ENCODE measurements at places on chromosomes 12 and 14. TPM values are rescaled to one million over a fixed set of nuclear protein-coding genes. Genes with fewer than 3 reads are reported as not detected.

Gene CCDC197
- not detected for total RNA-seq

- H3K36me3 ChIP-seq, result no peaks in the 10 kb centered on the region
- no peak for DNase-seq
- H3K4me1 ChIP-seq, result peaks cover 28% of the 10 kb centered on the region
- H3K4me3 ChIP-seq, result no peak overlapping the region
- H3K27ac ChIP-seq, result no peak overlapping the region
- H3K27me3 ChIP-seq, result no peaks in the 10 kb centered on the region
These were observed 41.9 kb downstream of the CDC42BPB start for GRCh38 chr14:103015426-103015825.

GRCh38 chr12:4303750-4304149 is 17.3 kb upstream of the TIGAR start:
- no peak for DNase-seq
- no peaks in the 10 kb centered on the region for H3K27me3 ChIP-seq
- H3K27ac ChIP-seq, result no peak overlapping the region
- no peak overlapping the region for H3K4me3 ChIP-seq
- H3K36me3 ChIP-seq, result peaks cover 30% of the 10 kb centered on the region
- H3K4me1 ChIP-seq, result peaks cover 7% of the 10 kb centered on the region

Gene MUCL1
- total RNA-seq, result not detected

Gene NID2
- 10.8 TPM for total RNA-seq

GRCh38 chr12:59122784-59123183 is 202.5 kb upstream of the LRIG3 start:
- no peaks in the 10 kb centered on the region for H3K36me3 ChIP-seq
- no peaks in the 10 kb centered on the region for H3K27me3 ChIP-seq
- no peak overlapping the region for H3K4me3 ChIP-seq

Gene RAD51AP1
- total RNA-seq, result 5.3 TPM

GRCh38 chr12:121822393-121823100 is 18.7 kb downstream of the SETD1B start:
- no peak overlapping the region for H3K27ac ChIP-seq
- no peak for DNase-seq
- no peaks in the 10 kb centered on the region for H3K27me3 ChIP-seq
- H3K4me1 ChIP-seq, result no peaks in the 10 kb centered on the region

GRCh38 chr12:109461049-109461845 is 15.9 kb downstream of the KCTD10 start:
- H3K27me3 ChIP-seq, result no peaks in the 10 kb centered on the region
- H3K4me1 ChIP-seq, result peaks cover 92% of the 10 kb centered on the region
- peak; percentile 76 for DNase-seq
- peaks cover 40% of the 10 kb centered on the region for H3K36me3 ChIP-seq
- H3K27ac ChIP-seq, result peak overlapping the region; percentile 79

DNA sequence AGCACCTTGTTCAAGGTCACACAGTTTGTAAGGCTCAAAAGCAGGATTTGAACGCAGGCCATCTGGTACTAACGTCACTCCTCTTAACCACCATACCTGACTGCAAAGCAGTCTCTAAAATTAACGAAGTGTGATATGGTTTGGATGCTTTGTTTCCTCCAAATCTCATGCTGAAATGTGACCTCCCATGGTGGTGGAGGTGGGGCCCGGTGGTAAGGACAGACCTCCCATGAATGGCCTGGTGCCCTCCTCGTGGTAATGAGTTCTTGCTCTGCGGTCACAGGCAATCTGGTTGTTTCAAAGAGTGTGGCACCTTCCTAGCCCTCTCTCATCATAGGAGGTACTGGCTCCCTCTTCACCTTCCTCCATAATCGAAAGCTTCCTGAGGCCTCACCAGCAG is 102.2 kb upstream of the BCL2L14 start:
- H3K36me3 ChIP-seq, result no peaks in the 10 kb centered on the region
- no peaks in the 10 kb centered on the region for H3K27me3 ChIP-seq
- DNase-seq, result no peak
- no peak overlapping the region for H3K4me3 ChIP-seq

Gene ITGB7
- total RNA-seq, result 35.5 TPM

Gene EML1
- total RNA-seq, result 6.9 TPM

DNA sequence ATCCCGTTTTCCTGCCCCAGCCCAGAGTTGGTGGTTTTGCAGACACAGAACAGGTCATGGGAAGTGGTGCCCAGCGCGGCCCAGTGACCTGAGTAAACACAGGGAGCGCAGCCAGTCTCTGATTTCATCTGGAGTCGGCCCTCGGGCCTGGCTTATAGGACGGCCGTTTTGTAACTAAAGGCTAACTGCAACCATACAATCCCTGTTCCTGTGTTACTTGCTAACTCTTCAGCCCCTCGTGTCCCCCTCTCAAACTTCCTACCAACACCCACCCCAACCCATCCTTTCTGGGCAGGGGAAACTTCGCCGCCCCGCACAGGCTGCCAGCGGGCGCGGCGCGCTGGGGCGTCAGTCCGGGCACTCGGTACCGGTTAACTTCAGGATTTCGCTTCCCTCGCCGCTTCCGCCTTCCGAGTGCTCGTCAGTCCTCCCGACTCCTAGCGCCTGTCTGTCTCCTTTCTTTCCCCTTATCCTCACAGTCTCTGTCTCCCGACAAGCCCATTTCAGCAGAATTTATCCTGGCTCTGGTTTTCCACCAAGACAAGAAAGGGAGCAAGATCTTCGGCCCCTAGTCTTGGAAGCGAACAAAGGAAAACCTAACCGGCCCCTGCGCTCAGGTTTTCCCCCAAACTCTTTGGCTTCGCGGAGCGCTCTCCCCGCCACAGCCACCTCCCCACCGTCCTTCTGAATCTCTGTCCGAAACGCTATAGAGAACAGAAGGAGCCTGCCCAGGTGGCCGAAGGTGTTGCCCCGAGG is 2.0 kb downstream of the SIX1 start:
- peaks cover 96% of the 10 kb centered on the region for H3K27me3 ChIP-seq
- no peak for DNase-seq
- no peaks in the 10 kb centered on the region for H3K36me3 ChIP-seq
- H3K27ac ChIP-seq, result no peak overlapping the region
- peaks cover 52% of the 10 kb centered on the region for H3K4me1 ChIP-seq

GRCh38 chr14:69606258-69607184 is 4.9 kb upstream of the SUSD6 start:
- no peak overlapping the region for H3K27ac ChIP-seq
- H3K27me3 ChIP-seq, result no peaks in the 10 kb centered on the region
- peaks cover 12% of the 10 kb centered on the region for H3K4me1 ChIP-seq

Gene GSG1
- total RNA-seq, result not detected

Gene MYF5
- not detected for total RNA-seq

- no peak for DNase-seq
- H3K4me1 ChIP-seq, result no peaks in the 10 kb centered on the region
- H3K27me3 ChIP-seq, result no peaks in the 10 kb centered on the region
- no peaks in the 10 kb centered on the region for H3K36me3 ChIP-seq
These were observed 338.8 kb upstream of the SFSWAP start for GRCh38 chr12:131372171-131372475.

Gene TSPAN11
- 2.7 TPM for total RNA-seq

DNA sequence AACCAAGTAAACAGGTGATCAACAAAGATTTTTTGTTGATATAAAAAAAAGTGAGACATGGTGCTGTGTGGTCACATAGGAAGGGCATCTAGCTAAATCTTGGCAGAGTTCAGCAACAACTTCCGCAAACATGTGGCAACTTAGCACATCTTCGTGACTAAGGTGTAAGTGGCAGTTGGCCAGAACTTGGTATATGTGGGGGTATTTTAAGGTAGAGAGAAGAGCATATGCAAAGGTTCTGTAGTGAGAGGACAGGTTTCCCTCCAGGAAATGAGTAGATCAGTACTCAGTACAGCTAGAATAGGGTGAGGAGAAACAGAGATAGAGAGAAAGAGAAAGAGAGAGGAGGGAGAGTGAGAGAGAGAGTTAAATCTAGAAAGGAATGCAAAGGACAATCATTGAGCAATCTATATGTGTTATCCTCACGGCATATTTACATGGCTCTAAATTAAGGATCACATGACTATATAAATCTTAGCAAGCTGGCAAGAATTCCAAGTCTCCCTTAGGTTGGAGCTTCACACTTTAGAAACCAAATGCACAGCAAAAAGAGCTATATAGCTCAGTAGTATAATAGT is 227.7 kb upstream of the HMGA2 start:
- no peak overlapping the region for H3K27ac ChIP-seq
- H3K4me3 ChIP-seq, result no peak overlapping the region
- no peaks in the 10 kb centered on the region for H3K36me3 ChIP-seq
- no peaks in the 10 kb centered on the region for H3K4me1 ChIP-seq

Gene TMEM121
- total RNA-seq, result 5.8 TPM

DNA sequence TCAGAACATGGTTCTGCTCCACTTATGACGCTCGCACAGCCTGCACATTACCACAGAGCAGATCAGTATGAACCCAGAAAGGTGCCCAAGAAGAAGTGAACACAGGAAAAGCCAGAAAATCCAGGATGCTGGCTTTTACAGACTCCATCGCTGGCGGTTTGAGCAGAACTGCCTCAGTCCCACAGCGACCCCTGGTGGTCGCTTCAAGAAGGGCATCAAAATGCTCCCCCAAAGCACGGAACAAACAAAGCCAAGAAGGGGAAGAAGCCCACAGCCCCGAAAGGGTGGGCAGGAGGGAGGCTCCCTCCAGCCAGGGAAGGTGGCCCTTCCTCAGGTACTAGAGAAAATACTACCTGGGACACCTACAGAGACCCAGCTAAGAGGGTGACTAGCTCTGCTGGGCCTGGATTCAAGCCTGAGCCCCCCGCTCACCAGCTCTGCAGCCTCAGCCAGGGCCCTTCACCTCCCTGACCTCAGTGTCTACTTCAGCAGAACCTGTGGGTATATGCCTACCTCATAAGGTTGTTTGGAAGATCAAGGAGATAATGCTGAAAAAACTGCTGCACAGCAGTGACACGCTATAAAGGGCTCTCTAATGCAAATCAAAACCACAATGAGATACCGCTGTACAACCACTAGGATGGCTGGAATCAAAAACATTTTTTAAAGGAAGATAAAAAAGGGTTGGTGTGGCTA is 98.1 kb downstream of the NCOR2 start:
- no peaks in the 10 kb centered on the region for H3K27me3 ChIP-seq
- no peak for DNase-seq
- H3K4me3 ChIP-seq, result no peak overlapping the region
- H3K27ac ChIP-seq, result no peak overlapping the region

Gene OAS2
- total RNA-seq, result 37.9 TPM

GRCh38 chr12:5997260-5997659 is 52.2 kb upstream of the ANO2 start:
- H3K4me1 ChIP-seq, result no peaks in the 10 kb centered on the region
- no peak for DNase-seq
- no peaks in the 10 kb centered on the region for H3K27me3 ChIP-seq

DNA sequence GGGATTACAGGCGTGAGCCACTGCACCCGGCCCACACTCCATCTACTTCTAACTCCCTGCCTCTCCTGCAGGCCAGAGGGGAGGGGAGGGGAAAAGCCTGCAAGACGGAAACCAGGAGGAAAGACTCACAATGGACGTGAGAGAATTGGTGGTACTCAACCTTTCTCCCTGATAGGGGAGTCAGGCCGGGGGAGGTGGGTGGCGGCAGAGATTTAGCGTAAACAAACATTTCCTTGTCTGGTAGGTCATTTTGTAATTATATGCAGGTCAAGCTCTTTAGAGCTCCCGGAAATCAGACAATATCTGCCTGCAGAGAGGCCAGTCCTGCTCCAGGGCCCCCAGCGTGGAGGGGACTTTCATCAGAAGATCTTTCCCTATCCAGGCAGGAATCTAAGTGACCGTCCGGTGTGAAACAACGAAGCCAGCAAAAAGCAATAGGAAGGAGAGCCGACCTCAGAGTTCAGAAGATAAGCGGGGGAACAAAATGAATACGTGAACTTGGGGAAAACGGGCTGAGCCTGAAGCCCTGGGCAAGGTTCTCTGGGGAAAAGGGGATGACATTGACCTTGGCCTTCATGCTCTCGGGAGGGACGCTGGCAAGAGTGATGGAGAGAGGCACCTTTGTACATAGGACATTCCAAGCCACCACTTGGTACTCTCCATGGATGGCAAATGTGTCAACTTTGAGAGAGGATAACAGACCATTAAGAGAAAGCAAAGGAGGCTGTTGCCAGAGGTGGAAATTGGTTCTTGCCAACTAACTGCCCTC is 62.3 kb downstream of the SPRING1 start:
- peaks cover 48% of the 10 kb centered on the region for H3K4me1 ChIP-seq
- DNase-seq, result no peak
- no peaks in the 10 kb centered on the region for H3K36me3 ChIP-seq
- H3K27ac ChIP-seq, result peak overlapping the region; percentile 22
- H3K4me3 ChIP-seq, result no peak overlapping the region
- H3K27me3 ChIP-seq, result no peaks in the 10 kb centered on the region

GRCh38 chr14:68312884-68313610 is 479.8 kb downstream of the ZFP36L1 start:
- H3K4me1 ChIP-seq, result peaks cover 52% of the 10 kb centered on the region
- H3K4me3 ChIP-seq, result no peak overlapping the region
- H3K36me3 ChIP-seq, result no peaks in the 10 kb centered on the region
- no peaks in the 10 kb centered on the region for H3K27me3 ChIP-seq

GRCh38 chr14:90547250-90547649 is 150.4 kb downstream of the CALM1 start:
- no peaks in the 10 kb centered on the region for H3K36me3 ChIP-seq
- H3K4me3 ChIP-seq, result no peak overlapping the region
- H3K4me1 ChIP-seq, result no peaks in the 10 kb centered on the region
- H3K27me3 ChIP-seq, result no peaks in the 10 kb centered on the region
- H3K27ac ChIP-seq, result no peak overlapping the region

Gene RAB35
- total RNA-seq, result 29.1 TPM

Gene APOF
- not detected for total RNA-seq

Gene LBHD2
- not detected for total RNA-seq

Gene RNASE7
- not detected for total RNA-seq

- H3K4me3 ChIP-seq, result no peak overlapping the region
- no peak for DNase-seq
- no peaks in the 10 kb centered on the region for H3K4me1 ChIP-seq
- no peaks in the 10 kb centered on the region for H3K27me3 ChIP-seq
- peaks cover 93% of the 10 kb centered on the region for H3K36me3 ChIP-seq
- H3K27ac ChIP-seq, result no peak overlapping the region
These were observed 10.3 kb upstream of the PGAM5 start for GRCh38 chr12:132700212-132700822.

Gene ATP5MC2
- total RNA-seq, result 319 TPM

Gene WSCD2
- 0.60 TPM for total RNA-seq

GRCh38 chr14:57139173-57139572 is 129.5 kb downstream of the EXOC5 start:
- H3K27ac ChIP-seq, result no peak overlapping the region
- no peak overlapping the region for H3K4me3 ChIP-seq
- no peaks in the 10 kb centered on the region for H3K27me3 ChIP-seq
- DNase-seq, result no peak
- H3K36me3 ChIP-seq, result no peaks in the 10 kb centered on the region
- H3K4me1 ChIP-seq, result no peaks in the 10 kb centered on the region

Gene RTL1
- not detected for total RNA-seq

DNA sequence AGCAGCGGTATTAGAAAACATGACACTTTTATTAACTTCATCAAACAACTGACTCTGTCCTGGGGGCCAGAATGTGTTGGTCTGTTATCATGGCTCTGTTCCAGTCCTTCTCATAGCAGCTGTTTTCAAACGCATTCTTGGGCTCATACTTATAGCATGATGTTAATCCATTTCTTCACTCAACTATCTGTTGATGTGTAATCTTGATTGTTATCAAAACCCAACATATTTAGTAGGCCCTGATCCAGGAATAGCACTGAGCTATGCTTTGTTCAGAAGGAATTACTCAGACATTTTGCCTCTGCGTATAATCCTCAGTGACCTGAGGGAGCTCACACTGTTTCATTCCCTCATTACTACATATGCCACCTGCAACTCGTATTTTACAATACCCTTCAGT is 315.9 kb downstream of the BMP4 start:
- no peak overlapping the region for H3K27ac ChIP-seq
- H3K27me3 ChIP-seq, result no peaks in the 10 kb centered on the region
- no peaks in the 10 kb centered on the region for H3K4me1 ChIP-seq
- H3K4me3 ChIP-seq, result no peak overlapping the region
- H3K36me3 ChIP-seq, result no peaks in the 10 kb centered on the region
- no peak for DNase-seq

Gene FAM222A
- 26.1 TPM for total RNA-seq

Data from spleen (tissue), 13 donors.